ENCODE measurements at places on chromosomes 6 and 20.

DNA sequence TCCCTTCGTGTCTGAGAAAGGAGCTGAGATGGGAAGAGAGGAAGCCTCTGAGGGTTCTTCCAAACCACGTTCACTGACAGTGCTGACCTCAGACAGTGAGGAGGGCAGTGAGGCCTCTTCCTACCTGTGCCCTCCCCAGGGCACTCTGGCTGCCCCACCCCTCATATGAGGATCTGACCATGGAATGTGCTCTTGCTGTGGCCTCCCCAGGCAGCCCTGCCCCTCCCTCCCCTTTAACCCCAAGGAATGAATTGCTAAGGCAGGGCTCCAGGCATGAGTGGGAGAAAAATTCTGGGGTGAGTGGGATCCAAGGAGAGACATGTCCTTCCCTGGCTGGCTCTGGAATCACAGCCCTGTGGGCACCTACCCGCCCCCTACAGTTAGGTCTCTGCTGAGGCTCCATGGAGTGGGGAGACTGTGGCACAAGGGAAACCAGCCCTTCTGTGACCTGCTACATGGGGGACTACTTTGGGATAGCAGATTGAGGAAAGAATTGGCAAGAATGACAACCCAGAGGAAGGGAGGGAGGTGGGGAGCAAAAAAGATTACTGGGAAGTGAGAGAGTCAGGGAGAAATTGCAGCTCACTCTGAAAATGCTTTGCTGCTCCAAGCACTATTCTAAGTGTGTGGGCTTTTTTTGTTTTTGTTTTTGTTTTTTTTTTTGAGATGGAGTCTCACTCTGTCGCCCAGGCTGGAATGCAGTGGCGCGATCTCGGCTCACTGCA is 29.4 kb downstream of the TNXB start:
- no peak for DNase-seq

- no peak for DNase-seq
Observed at GRCh38 chr6:158468666-158469065, 91.2 kb upstream of the TMEM181 start.

DNA sequence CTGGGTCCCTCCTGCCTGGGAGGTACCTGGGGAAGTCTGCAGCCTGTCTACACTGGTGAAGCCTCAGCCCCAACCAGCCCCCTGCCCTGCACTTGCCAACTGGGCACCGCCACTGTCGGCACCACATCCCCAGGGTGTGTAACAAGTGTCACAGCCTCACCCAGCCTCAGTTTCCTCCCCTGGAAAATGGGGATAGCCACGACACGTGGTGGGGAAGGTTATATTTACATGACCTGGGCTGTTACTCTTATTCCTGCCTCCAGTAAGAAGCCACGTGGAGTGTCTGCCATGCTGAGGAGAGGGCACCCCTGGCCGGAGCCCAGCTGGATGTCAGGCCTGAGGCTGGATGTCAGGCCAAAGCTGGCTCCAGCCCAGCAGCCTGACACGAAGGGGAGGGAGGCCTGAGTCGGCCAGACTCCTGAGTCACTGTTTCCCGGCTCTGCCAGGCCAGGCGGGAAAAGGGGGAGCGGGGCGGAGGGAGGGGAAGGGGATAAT is 44.9 kb downstream of the SNAI1 start:
- DNase-seq: no peak

DNA sequence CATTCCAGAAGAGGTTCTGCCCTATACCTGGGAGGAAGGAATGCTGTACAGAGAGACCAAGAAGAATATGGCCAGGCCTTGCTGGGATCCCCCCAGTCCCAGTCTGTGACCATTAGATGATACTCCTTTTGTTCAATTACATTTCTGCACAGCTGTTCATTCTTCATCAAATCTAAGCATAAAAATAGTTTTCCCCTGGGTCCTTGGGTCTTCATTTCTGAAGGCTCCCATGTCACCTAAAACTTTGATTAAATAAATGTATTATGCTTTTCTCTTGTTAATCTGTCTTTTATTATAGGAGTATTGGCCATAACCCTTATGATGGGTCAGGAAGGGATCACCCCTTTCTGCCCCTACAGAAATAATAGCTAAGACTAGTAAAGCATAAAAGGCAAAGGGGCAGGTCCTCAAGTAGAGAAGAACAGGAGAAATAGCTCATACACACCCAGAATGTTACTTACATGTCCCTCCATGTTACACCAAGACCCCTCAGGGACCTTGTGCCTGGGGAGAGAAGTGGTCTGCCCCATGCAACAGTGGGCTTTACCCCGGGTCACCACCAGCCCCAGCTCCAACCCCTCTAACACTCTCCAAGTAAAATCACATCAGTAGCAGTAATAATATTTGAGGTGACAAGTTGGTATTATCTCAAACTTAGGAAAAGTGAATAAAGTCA is 2.1 kb upstream of the LTA start:
- no peak for DNase-seq

DNA sequence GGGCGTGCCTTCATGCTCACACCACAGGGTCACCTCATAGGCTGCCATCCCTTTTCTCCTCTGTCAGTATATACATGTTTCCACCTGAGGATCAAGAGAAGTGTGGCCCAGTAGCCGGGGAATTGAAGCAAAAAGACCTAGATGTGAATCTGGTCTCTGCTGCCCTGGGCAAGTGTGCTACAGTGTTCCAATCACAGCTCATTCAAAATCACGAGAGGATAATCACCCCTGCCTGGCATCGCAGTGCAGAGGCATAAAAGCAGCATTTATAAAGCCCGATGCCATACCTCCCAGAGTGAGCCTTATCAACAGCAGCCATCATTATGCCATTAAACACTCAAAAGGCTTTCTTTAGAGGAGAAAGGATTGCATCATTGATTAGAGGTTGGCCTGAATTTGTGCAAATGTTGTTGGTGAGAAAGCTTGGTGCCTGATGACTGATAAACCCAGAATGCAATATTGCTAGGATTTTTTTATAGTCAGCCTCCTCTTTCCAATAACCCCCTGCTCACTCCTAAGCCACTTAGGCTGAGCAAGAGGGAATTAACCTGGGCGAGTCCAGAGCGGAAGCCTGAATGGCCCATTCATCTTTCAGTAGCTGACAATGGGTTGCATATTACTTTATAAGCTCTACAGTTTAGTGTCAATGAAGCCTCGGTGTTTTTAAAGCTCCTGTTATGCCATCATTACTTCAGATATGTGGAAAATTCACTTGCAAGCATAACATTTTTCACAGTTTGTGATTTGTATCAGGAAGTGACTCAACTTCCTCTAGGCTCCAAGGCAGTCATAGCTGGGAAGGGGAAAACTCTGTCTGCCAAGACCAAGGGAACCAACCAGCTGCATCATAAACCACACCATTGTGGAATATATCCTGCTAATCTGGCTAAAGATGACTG is 92.5 kb upstream of the NXT1 start:
- no peak for DNase-seq

GRCh38 chr20:3430376-3431069 is 23.1 kb upstream of the DNAAF9 start:
- DNase-seq: no peak

GRCh38 chr20:17875106-17875980 is 93.3 kb downstream of the SNX5 start:
- DNase-seq: no peak

DNA sequence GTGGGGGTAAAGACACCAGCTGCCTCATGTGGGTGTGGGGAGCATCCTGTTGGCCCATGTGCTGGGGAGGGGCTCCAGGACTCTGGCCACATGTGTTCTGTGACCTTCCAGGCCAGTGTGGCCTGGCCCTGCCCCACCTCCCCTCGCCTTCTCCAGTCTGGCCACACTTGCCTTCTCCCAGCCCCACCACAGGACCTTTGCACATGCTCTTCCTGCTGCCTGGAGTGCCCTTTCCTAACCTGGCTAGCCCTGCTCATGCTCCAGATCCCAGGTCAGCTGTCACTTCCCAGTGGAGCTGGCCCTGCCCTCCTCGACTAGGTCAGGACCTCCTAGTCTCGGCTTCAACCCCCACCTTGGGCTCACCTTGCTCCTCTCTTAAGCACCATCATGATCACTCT is 183.8 kb downstream of the CDH4 start:
- DNase-seq: no peak

DNA sequence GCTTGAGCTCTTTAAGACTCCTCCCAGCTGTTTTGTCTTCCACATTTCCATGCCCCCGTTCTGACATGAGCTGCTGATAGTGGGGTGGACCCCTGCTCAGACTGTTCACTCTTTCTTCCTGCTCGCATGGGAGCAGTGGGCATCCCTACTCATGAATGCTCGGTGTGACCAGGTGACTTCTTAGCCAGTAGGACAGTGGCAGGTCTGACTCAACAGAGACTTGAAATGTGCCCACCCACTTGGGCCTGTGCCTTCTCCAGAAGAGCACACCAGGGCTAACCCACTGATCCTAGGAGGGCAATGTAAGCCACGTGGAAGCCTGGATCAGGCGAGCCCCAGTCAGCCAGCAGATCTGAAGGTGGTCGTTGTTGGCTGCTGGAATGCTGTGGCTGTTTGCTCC is 582.0 kb downstream of the QKI start:
- DNase-seq: no peak

GRCh38 chr6:75746221-75746620 is 2.8 kb upstream of the MYO6 start:
- no peak for DNase-seq

DNA sequence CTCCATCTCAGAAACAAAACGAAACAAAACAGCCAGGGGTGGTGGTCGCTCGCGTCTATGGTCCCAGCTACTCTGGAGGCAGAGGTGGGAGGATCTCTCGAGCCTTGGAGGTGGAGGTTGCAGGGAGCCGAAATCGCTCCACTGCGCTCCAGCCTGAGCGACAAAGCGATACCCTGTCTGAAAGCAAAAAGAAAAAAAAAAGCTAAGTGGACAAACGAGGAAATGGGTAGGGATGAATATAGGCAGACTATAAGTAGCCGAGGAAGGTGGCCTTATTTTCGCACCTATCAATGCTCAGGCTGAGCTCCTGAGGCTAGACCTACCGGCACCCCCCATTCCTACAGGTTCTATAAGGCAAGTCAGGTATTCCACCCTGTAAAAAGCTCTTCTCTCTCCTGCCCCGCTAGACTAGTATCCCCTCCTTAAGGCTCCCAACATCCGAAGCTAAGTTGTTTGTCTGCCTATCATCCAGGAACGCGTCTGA is 650 bp upstream of the CASP8AP2 start:
- no peak for DNase-seq

GRCh38 chr6:149079911-149080491 is 237.5 kb upstream of the TAB2 start:
- DNase-seq: no peak

GRCh38 chr6:32655203-32655710 is 11.2 kb downstream of the HLA-DQB1 start:
- DNase-seq: no peak

- DNase-seq: no peak
Observed at GRCh38 chr6:125797120-125797885, 6.5 kb downstream of the NCOA7 start.

DNA sequence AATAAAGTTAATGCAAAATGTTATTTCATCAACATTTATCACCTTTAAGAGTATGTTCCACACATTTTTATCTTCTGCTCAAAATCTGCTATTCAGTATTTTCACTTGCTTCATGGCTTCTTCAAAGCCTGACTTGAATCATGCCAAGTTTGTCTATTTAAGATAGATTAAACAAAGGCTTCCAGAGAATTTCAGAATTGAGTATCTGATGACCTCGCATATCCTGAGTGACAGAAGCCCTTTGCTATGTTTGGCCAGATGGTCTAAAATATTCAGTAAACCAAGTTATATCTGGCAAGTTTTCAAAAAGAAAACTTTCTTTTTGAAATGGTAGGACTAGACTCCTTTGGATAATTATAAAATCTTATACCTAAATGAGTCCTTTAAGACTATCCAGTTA is 348.9 kb upstream of the KCNQ5 start:
- DNase-seq: no peak

DNA sequence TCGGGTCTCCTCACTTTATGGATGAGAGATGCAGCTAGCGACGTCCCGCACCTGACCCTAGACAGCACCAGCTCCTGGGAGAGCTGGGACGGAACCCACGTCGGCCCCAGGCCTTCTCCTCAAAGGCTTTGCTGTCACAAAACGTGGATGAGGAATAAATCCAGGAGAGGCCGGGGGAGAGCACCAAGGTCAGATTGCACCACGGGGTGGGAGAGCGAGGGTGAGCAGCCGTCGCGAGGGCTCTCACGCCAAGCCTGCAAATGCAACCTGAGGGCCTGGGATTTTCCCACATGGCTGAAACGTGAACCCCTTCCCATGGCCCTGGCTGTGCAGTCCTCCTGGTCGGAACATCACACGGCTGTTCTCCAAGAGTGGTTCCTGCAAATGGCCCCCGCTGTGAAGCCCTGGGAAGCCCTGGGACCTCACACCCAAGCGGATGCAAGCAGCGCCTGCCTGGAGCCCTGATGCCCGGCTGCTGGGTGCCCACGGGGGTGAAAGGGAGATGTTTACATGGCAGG is 45.3 kb downstream of the DLL1 start:
- DNase-seq: no peak

DNA sequence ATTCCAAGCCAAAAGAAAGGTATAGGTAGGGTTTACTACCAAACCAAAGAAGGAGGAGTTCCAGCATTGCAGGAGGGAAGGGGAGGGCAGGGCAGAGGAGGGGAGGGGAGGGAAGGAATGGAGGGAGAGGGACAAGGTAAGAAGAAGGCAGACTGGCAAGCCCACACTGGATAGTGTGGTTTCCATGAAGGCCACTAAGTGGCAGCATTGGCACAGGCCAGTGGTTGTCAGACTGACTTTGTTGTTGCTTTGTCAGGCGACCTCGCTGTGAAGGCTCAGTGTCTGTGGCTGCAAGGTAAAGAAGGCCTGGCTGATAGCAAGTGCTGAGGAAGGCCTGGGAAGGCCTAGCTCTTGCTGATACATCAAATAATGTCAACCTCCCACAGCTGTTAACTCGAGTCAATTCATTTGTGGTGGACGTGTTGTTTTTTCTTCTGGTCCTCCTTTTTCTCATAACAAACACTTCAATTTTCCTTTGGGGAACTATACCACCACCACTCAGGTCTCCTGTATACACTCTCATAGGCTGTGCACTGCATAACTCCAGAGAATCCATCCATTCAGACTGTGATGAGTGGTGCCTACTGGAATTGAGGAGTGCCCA is 7.7 kb upstream of the ZNF334 start:
- DNase-seq: no peak

DNA sequence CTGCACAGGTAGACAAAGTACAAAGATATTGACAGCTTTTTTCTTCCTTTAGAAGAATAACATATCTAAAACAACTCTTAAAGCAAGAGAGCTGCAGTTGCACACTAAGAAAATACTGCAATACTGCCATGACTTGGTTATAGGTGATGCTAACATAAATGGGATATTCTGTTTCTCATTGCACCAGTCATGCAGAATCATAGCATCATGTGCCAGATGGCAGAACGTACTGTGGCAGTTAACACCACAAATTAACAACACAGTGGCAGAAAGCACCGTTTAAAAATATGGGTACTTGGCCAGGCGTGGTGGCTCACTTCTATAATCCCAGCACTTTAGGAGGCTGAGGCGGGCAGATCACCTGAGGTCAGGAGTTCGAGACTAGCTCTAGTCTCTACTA is 7.4 kb downstream of the ASXL1 start:
- DNase-seq: no peak

DNA sequence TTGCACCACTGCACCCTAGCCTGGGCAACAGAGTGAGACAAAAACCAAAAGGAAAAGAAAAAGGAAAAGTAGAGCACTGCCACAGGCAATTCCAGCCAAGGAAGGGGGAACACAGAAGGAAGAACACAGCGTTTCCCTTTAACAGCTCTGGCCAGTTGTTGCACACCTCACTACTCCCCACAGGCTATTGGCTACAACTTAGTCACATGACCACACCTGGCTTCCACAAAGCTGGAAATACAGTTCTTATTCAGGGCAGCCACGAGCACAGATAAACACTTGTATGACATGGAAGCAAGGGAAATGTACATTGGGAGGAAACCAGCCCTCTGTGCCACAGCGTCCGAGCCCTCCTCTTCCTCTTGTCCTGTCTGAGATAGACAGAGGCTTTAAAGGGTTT is 249.0 kb upstream of the JARID2 start:
- no peak for DNase-seq

Measured in stimulated activated CD8-positive, alpha-beta memory T cell treated with anti-CD3 and anti-CD28 coated beads, Interleukin-15, amount 100 ng/mL, for 24 hours (primary cell).